Small intestine (tissue), 16 donors: ENCODE measurements at places on chromosomes 7 and 10. TPM values are rescaled to one million over a fixed set of nuclear protein-coding genes. Genes with fewer than 3 reads are reported as not detected.
A peak's percentile ranks its signal among the peaks of the same experiment; 100 is the strongest.

DNA sequence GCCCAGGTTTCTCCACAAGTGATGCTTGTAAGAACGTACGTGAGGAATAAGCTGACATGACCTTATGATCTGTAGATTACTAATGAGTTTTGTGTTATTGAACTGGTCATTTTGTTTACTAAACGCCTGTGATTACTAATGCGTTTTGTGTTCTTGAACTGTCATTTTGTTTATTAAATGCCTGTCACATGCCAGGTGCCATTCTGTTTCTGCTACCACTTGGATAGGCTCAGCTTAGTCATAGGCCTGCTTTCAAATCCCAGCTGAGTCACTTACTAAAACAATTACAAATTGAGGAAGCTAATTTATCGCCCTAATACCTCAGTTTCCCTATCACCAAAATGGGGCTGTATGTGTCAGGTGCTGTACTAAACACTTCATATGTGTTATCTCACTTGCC is 4.7 kb upstream of the HGF start:
- no peak for DNase-seq

GRCh38 chr7:114086537-114086913 is 167.7 kb upstream of the PPP1R3A start:
- peak; percentile 47 for DNase-seq

GRCh38 chr7:117872561-117873309 is 506 bp downstream of the CTTNBP2 start:
- DNase-seq, result peak; percentile 52

Gene EGFR
- polyA plus RNA-seq, result 2.7 TPM

- no peak for DNase-seq
Observed at GRCh38 chr10:100020886-100021253, 11.1 kb upstream of the DNMBP start.

DNA sequence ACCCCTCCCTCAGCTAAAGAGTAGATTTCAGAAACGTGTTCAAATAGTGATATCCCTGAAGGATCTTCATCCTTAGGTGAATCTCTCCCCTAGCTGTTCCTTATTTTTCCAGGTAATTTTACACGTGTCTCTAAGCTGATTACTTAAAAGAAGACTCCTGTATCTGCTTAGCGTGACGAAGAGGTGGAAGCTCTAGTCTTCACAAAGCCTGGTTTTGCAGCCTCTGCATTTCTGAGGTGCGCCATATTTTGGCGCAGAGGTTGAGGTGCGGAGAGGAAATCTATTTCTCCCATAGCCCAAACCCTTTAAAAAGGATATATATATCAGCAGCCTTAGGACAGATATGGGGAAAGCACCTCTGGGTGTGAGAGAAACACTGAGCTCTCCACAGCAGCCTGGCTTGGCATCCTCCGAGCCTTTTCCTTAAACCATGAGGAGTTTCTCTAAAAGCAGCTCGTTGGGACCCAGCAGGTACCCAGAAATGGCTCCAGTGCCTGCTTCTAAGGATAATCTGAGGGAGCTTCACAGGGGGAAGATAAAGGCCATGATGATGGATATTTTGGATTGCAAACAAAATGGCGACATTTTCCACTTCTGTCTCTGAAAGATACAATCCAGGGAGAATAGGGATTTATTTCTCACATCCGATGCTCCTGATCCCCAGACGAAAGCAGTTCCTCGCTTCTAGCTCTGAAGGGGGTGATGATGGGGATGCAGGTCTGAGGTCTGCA is 3.0 kb upstream of the HOXA2 start:
- DNase-seq, result peak; percentile 21

DNA sequence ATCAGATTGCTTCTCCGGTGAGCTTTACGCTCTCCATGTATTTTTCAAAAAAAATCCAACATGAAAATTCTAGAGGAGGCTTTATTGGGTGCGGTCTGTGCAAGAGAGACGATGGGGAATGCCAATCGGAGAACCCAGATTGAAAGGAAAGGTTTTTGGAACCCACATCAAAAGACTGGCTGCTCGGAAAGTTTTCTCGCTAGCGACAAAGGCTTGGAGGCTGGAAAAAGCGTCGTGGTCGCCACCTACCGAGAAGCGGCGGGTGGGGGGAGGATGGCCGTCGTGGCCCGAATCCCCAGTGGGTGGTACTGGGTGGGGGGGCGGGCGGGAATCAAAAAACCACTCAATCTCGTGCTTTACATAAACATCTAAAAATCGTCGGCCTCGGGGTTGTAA is 1.1 kb upstream of the GTF2I start:
- DNase-seq, result peak; percentile 56

Gene BTBD16
- polyA plus RNA-seq, result 0.18 TPM

Gene CPED1
- 8.7 TPM for polyA plus RNA-seq

DNA sequence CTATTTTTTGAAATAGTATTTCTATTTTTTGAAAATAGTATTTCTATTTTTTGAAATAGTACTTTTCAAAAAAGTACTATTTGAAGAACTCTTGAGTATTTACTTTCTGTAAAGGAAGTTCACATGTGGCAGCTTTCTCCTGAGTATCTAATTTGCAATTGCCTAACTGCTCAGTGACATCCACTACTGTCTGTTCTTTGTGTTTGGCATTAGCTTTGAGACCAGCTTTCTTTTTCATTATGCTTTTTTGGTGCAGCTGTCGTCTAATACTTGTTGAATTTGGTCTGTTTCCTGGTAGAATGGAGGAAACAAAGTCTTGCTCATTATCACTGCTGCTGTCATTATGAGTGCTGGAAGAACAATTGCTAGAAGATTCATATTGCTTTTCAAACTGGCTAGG is 99.1 kb downstream of the BMPR1A start:
- no peak for DNase-seq

Gene CABCOCO1
- not detected for polyA plus RNA-seq

- peak; percentile 9 for DNase-seq
Observed at GRCh38 chr7:103065667-103066066, 8.9 kb downstream of the FBXL13 start.

DNA sequence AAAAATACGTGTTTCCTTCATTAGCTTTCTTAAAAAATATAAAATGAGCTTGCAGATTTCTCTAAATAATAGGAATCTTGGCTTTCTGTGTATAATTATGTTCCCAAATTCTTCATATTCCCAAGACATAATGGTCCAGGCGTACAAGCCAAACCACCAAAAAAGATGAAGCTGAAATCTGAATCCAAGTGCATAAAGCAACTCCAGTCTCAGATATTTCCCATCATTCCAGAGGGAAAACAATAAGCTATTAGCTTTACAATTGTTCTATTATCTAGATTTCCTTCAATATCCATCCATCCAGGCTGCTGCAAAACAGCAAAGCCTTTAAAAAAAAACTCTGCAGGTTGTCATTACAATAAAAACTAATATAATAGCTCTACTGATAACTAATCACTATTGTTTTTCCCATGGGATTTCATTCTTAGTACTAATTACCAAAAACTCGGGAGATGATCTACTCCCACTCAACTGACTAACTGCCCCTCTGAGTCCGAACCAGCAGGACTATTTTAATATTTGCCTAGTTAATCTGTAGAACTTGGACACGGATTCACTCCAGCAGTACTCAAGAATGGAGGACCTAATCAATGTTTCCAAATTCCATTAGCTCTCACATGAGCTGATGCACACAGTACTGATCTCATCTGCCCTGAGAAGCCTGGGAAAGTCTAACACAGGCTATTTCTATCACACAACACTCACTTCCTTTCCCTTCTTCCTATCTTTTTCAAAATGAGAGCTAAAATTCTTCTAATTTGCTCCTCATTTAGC is 108.9 kb upstream of the ASAH2 start:
- no peak for DNase-seq

DNA sequence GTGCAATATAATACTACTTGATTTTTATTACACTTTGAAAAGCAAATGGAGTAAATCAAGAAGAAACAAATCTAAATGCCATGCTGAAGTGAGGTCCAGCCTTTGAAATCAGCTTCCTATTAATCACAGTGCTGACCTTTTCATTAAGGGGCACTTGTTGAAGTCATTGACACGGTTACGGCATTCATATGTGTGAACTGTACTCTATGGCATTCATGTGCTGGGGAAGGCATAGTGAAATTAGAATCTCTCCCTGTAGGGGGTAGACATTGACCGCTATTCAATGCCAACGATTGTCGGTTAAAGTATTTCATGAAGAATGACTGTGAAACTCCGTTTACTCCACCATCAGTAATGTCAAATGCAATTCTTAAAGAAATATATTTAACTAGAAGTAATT is 296.1 kb upstream of the SEMA3A start:
- no peak for DNase-seq

GRCh38 chr7:139600306-139600705 is 76.8 kb downstream of the CLEC2L start:
- DNase-seq, result no peak

DNA sequence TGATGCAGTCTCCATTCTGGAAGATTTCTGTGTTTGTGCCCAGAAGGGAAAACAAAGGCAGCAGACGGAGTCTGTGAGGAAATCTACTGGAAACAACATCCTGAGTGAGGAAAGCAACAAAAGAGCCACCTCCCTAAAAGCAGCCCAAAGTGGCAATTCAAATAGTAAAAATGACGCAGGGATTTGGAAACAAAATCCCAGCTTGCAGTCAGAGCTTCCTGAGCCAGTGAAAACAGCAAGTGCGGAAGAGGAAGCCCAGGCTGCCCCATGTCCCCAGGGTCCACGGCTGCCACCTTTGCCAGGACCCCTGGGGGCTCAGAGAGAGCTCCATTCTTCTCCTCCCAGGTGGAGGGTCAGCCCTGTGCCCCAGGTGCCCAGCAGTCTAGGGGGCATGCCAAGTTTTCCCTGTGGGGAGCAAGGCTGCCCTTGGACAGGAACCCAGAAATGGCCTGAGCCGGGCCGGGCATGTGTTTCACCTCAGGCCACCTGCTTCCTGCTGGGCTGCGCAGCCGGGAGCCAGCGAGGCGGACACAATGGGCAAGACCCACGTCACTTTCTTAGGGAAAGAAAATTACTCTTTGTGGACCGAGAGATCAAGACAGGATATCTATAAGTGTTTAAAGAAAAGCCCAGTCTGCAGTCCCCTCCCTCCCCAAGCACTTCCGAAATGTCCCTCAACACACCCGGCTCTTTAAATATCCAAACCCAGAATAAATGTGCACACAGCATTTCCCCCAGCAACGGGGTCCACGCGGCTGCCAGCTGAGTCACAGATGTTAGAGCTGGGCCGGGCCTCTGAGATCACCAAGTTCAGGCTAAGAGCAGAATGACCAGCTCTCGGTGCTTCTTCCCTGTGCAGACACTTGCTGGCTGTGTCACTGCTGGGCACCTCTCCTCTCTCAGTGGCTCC is 231.1 kb downstream of the ARHGAP12 start:
- peak; percentile 25 for DNase-seq

DNA sequence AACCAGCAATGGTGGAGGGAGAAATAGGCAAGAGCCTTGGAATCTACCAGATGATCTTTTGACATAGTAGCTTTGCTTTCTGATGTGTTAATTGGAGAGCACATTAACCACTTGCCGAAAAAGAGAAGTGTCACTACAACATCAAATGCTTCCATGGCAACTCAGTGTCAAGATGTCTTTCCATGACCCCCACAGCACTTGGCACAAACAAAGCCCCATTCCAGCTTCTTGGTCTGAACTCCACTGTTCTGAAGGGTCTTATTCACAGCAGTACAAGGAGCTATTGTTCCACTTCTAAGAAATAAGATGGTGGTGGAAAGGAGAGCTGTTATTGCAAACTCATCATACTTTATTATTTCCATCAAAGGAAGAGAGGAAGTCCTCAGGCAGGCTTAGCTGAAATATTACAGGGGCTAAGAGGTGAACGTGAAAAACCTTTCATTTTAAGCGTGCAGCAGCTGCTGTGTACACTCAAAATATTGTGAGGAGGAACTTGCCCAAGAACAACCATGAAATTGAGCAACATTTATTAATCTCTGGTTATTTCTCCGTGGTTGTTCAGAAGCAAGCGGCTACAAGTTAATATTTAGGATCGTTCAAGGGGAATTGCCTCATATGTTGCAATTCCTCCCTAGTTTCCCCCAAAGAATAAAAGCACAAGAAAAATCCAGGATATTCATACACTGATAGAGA is 354.8 kb upstream of the CELF2 start:
- no peak for DNase-seq

Gene SLC26A3
- 56.0 TPM for polyA plus RNA-seq

GRCh38 chr10:129809841-129810240 is 154.2 kb downstream of the EBF3 start:
- no peak for DNase-seq

Gene TMEM168
- 3.4 TPM for polyA plus RNA-seq

Gene DTX2
- 32.4 TPM for polyA plus RNA-seq

- no peak for DNase-seq
Observed at GRCh38 chr10:33142295-33142694, 184.3 kb upstream of the ITGB1 start.

GRCh38 chr7:18590241-18590640 is 94.7 kb downstream of the HDAC9 start:
- no peak for DNase-seq

Gene MYL10
- not detected for polyA plus RNA-seq

Gene CDHR3
- polyA plus RNA-seq, result 4.1 TPM

DNA sequence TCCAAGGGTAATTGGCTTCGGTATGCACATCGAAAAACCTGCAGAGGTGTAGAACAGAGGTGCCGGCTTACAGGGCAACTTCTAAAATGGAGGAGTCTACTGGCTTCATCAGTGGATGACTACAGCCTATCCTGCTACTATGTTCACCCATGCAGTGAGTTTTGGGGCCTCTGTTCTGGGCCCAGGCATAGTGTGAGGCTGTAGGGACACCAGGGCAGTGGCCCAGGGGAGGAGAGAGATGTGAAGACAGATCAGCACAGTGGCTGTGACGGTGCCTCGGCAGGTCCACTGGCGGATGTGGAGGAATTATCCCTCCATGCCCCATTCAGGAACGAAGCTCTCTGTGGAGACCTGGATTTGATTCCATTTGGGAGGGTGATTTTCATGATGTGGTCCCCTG is 235.3 kb upstream of the MKI67 start:
- DNase-seq, result no peak

- DNase-seq, result peak; percentile 5
Observed at GRCh38 chr10:90920986-90921666, at the start of gene ANKRD1. Gene ANKRD1, minus strand, starts transcription at chr10:90921087. Its CDS starts 60 bp downstream, at chr10:90921027.

DNA sequence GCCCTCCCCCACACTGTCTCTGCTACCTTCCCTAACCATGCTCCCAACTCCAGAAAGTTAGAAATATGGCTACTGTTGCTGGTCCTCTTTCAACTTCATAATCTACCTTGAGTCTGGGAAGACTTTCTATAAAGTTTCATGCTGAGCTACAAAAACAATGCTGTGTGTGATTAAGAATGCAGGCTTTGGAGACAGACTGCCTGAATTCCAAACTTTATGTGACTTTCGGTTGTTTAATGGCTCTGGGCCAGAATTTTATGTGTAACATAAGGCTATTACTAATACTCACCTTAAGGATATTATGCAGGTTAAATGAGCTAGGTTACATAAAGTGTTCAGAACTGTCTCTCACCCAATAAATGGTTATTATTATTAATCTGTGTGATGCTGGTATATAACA is 19.1 kb downstream of the BET1 start:
- DNase-seq, result no peak

Gene CCDC146
- polyA plus RNA-seq, result 7.5 TPM

Gene FHIP2A
- 8.1 TPM for polyA plus RNA-seq

Gene MINDY3
- polyA plus RNA-seq, result 26.7 TPM
